Stimulated activated CD8-positive, alpha-beta memory T cell treated with anti-CD3 and anti-CD28 coated beads, Interleukin-7, amount 100 ng/mL, for 48 hours (primary cell): ENCODE measurements at places on chromosomes 4 and X.

- DNase-seq, result no peak
Measured at GRCh38 chr4:105357258-105357980, 116.4 kb downstream of the PPA2 start.

DNA sequence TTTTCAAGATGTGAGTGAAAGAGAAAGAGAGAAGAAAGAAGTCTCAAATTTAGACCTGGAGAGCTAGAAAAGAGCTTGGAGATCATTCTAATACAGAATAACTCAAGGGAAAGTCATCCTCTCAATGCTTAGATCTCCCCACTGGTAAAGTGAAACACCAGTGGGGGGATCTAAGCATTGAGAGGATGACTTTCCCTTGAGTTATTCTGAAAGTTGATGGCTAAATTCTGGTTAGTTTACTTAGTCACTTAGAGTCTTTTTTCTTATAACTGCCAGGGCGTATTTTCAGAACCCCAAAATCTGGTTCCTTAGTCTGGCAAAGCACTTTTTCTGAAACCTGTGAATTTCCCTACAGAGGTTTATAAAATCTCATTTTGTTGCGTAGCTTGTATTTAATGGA is 198.6 kb downstream of the ARHGAP24 start:
- no peak for DNase-seq

DNA sequence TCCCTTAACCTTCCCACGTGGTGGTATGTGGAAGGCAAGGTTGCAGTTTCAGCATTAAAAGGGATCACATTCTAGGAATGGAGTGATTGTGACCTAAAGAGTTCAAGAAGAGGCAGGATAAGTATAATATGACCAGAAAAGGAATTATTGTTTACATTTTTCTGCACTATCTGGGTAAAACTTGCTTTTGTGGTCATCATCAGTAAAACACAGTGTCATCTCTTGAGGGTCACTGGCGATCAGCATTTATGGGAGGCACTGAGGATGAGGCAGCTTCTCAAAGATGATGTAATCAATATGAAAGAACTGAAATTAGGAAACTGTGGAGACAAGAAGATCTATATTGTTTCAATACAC is 88.7 kb downstream of the CFAP299 start:
- no peak for DNase-seq

DNA sequence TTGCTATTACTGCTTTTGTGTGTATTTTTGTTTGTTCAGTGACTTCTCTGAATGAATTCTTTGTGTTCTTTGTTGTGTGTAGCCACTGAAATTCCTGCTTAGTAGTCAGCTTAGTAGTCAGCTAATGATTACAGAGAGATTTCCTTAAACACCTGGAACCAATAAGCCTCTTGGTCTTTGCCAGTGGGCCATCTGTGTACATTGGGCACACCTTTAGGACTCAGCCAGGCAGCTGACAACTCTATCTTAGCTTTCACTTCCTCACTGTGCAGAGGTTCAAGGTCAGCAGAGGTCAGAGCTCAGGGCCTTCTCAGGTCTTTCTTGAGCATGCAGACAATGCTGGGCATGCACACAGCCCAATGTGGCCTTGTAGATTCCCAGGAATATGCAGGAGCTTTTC is 59.3 kb downstream of the RWDD4 start:
- no peak for DNase-seq

DNA sequence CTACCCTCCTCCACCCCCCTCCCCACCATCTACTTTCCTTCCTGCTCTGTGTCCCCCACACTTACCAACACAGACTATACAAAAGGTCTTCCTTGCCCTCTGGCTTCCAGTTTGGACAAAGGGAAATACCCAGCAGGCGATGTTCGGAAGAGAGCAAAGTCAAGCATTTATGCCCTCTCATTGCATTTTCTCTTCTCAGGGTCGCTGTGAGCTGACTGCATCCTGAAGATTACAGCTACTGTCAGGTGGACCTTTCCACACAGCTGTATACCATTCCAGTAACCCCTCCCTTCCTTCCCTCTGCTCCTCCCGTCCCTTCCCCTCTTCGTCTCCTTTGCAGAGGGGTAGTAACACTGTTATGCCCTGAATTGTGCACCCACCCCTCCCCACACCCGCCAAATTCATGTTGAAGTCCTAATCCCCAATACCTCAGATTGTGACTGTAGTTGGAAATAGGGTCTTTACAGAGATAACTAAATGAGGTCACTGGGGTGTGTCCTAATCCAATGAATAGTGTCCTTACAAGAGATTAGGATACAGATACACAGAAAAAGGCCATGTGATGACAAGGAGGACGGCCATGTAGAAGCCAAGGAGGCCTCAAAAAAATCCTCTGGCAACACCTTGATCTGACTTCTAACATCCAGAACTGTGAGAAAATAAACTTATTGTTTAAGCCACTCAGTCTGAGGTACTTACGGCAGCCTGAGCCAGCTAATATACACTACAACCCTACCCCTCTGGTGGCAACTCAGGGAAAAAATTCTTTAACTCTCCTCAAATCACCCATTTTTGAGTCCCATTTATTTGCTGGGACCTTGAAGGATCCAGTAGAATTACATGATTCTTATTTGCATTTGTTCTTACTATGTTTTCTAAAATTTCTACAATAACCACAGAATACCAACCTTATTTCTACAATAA is 11.7 kb downstream of the MORF4L2 start:
- DNase-seq, result no peak

DNA sequence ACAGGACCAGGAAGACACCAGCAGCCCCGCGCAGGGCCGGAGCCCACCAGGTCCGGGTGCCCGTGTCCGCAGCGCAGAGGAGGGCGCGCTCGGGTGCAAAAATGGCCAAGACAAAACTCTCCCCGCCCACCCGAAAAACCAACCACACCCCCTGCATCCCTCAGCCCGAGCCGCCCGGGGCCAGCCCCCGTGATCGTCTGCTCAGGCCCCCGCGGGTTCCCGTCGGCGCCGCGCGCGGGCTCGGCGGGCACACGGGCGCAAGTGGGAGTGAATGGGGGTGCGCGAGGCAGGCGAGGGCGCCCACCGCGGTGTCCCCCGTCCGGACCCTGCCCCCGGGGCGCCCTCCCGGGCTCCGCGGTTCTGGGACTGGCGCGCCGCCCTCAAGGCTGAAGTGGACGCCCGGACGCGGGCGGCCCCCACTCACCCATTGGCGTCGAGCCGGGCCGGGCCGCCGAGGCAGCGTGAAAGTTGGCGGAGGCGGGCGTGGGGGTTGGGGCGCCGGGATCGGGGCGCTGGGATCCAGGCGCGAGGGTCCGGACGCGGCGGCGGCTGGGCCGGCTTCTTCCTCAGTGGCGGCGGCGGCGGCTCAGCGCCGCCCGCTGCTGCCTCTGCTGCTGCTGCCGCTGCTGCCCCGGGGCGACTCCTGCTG is 393 bp downstream of the SH3KBP1 start:
- no peak for DNase-seq

GRCh38 chrX:46838486-46838870 is 1.6 kb downstream of the RP2 start:
- DNase-seq, result no peak

- DNase-seq, result no peak
Measured at GRCh38 chr4:186807808-186808629, 84.4 kb upstream of the FAT1 start.

GRCh38 chrX:21757960-21758359 is at the start of gene SMPX:
SMPX (minus strand) TSS chrX:21758116; CDS start chrX:21754290, 3,826 bp downstream.
- DNase-seq, result no peak

- no peak for DNase-seq
Measured at GRCh38 chr4:111546881-111547280, 598.4 kb upstream of the FAM241A start.

DNA sequence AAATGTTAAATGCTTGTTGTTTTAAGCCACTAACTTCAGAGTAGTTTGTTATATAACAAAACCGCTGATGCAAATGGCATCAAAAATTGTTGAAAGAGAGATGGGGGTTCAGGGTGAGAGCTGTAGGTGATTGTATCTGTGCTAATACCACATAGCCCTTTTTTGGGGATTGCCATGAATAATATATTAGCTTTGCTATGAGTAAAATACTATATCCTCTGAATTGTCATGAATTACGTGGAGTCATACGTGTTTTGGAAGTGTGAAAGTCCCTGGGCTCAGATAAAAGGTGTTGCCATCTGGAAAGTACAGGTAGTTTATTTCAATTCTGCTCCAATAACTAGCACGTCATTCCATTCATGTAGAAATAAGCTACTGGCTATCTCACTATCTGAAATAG is 30.6 kb downstream of the DYNLT3 start:
- DNase-seq, result no peak

- no peak for DNase-seq
Measured at GRCh38 chr4:94603170-94603747, 151.5 kb downstream of the PDLIM5 start.

DNA sequence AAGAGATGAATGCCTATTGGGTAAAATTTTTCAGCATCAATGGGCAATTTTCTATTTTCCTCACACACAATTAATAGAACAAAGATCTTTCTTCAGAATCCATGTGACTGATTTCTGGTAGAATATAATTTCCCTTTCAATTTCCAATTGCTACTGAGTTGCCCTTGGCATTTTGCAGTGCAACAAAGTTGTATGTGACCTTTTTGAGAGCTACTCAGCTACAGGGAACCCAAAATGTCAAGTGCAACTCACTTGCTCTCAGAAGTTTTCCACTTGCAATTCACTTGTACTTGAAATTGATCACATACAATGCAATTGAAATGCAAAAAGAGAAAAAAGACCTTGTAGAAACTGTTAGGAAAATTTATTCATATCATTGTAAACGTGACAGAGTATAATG is 245.5 kb downstream of the BANK1 start:
- DNase-seq, result no peak

DNA sequence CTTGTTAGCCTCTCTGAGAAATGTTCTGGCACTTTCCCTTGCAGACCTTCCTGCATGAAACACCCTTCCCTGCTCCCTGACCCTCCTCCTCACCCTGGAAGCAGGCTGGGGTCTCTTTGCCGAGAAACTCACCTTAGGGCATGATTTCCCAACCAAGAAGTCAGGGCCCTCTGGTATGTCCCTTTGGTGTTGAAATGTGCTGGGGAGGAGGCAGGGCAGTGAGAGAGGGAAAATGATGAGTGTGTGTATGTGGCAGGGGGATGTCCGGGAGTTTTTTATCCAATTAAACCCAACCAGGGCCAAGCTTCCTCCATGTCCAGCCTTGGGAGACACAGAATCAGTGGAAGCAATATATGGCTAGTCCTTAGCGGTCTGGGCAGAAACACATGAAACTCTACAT is 5.1 kb downstream of the ELF4 start:
- no peak for DNase-seq

- no peak for DNase-seq
Measured at GRCh38 chr4:72325215-72325614, 243.8 kb downstream of the ADAMTS3 start.

GRCh38 chrX:1587161-1587560 is 4.2 kb upstream of the AKAP17A start:
- DNase-seq, result no peak

DNA sequence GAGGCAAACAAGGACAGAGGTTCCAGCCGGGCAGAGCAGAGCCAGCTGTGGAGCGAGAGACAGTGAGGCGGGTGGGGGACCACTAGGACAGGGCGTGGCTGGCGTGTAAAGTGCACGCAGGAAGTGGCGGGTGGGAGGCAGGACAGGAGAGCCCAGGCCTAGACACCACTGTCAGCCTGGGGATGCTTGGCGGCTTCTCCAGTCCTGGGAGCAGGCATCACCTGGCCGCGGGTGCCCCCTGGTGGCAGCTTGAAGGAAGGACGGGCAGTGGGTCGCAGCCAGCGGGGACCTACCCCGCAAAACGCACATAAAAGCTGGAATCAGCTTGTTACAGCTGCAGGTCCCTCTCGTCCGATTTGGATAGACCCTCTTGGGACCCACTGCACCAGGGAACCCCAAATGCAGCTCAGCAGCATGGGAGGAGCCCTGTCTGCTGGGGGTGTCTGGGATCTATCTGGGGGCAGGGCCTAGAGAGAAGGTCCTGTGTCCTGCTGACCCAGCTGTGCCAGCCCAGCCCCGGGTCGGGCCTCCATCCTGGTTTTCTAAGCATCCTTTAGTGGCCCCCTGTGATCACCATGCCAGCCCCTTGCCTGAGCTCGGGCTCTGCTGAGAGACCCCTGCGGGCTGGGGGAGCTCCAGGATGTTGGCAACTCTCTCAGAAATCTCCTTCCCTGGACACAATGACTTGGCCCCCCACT is 57.7 kb downstream of the WFS1 start:
- peak; percentile 53 for DNase-seq

DNA sequence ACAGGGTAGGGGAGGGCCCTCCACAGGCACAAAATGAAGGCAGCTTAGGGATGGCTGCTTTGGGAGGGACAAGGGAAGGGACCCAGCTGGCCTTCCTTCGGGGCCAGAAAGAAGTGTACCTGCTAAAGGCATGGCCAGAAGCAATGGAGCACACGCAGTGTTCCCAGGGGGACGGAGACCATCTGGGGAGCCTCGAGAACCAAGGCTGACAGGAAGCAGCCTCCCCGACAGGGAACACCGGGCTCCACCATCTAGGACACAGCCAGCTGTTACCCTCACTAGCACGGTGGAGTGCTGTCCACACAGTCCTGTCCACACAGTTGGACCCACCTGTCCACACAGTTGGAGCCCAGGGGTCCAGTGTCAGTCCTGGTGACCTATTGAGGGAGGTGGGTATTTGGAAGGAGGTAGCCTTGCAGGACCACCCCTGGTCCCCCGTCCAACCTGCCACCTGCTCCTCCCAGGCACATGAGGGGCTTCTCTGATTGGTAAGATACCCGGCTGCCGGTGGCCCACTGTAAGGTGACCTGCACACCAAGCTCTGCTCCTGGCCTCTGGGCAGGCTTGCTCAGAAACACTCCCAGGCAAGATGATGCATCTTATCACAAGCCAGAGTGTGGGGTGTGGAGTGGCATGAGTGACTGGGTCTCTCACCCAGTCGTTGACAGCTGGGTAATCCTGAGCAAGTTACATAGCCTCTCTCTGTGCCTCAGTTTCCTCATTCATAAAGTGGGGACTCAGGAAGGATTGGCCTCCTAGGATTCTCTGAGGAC is 20.5 kb upstream of the AFAP1 start:
- DNase-seq, result no peak
